ENCODE measurements at places on chromosomes 2 and 18.

- no peak for DNase-seq
Measured at GRCh38 chr2:233456111-233456510, 101.8 kb downstream of the DGKD start.

DNA sequence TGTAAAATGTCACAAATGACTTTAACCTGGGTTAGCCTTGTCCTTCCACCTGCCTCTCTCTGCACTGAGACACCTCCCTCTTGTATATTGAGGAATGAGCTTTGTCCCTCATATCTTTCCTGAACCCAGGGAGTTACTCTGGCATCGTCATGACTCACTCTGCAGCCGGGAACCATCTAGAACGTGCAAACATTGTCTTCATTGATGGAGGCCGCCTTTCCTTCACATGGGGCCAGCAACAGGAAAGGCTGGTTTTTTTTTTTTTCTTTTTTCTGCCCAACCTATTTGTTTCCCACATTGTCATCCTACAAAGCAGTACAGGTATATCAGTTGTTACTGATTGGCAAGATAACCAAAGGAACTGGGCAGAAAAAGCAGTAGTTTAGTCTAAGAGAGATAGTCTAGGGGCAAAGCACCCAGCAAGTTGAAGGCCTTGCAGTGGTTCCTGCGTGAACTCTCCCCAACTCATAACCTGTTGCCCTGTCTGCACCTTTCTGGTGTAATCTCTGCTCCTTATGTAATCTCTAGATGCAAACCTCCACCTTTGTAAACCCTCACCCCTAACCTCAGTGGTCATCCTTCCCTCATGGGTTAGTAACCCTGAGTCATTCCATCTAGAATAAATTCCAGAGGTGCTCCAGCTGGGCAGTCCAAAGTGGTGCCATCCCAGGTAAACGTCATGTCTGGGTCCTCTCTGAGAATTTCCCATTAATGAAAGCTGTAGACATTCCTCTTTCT, 38.3 kb downstream of the SLC40A1 start:
- no peak for DNase-seq

DNA sequence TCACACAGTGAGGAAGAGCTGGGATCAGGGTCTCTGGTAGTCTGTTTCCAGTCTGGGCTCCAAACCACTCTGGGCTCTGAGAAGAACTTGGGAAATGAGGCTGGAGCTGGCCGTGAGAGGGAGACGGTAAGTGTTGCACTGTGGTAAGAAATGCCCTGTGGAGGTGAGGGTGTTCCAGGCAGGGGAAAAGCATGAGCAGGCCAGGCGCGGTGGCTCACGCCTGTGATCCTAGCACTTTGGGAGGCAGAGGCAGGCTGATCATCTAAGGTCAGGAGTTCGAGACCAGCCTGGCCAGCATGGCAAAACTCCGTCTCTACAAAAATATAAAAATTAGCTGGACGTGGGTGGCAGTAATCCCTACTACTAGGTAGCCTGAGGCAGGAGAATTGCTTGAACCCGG, 14.3 kb upstream of the DES start:
- no peak for DNase-seq

- DNase-seq: peak; percentile 44
Measured at GRCh38 chr2:15730545-15731212, 139.0 kb downstream of the DDX1 start.

DNA sequence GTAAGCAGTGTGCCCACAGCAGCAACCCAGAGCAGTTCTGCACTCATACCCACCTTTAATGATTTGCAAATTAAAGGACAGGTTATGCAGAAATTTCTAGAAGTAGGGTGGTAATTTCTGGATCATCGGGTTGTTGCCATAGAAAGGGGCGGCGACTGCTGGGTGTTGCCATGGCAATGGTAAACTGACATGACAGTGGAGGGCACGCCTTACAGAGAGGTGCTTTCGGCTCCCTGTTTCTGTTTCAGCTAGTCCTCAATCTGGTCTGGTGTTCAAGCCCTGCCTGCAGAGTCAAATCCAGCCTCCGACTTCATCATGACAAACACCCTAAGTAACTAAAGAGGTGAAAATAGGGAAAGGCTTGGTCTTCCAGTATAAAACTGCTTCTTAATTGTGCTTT, 667.7 kb downstream of the SOCS6 start:
- DNase-seq: no peak

GRCh38 chr2:205025580-205026240, 480.4 kb downstream of the PARD3B start:
- DNase-seq: no peak

DNA sequence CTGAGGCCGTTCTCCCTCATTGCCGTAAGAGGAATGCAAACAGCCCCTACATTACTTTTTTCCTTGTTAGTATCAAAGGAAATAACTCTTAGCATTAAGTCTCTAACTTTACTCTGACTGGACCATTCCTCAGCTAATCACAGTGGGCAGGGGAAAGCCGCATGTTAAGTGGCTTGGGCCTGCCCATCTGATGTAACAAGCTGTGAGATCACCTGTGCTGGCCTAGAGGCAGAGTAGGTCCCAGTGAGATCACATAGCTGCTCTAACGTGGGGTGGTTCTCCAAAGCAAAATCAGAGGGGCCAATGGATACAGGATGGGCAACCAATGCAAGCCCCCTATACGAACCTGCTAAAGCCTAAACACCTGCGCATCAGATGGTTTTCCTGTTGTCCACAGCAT, 5.9 kb upstream of the MOCOS start:
- no peak for DNase-seq

DNA sequence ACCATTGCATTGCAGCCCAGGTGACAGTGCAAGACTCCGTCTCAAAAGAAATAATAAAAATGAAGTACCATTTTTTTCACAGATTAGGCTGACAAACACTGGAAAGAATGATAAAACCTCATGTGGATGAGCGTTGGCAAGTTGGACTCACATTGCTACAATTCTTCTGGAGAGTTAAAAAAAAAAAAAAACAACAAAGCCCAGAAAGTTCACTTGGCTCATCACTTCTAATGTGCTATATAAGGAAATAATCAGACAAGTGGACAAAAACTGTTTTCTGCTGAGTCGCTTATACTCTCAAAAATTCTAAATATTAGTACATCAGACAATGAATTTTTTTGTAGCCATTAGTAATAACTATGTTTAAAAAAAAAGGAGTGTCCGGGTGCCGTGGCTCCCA, 38.4 kb downstream of the PKP4 start:
- DNase-seq: no peak

DNA sequence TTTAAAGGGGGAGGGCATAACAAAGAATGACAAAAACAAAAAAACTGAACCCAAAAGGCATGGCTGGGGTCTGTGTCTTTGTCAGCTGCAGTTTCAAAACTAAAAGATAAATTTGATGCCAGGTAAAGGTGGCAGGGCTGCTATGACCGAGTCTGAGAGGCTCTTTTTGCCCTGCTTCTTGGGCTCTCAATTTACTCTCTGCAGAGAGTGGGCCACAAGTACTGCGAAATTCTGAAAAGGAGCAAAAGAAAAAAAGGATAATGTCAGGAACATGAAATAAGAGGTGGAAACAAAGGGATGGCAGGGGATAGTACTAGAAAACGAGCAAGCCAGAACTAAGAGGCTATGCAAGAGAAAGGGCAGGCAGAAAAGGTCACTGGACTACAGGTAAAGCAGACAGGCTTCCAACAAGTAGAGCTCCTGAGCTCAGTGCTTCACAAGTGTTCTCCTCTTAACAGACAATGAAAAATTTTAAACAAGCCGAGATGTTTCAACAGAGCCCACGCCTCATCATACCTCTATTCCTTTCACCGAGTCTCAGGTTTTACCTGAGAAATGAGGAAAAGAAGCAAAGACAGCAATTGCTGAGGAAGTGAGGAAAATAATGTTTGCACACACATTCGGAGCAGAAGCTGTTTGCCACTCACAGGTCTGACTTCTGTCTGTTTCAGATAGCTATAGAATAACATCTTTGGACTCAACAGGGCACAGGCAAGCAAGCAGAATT, 7.3 kb downstream of the IRS1 start:
- no peak for DNase-seq

DNA sequence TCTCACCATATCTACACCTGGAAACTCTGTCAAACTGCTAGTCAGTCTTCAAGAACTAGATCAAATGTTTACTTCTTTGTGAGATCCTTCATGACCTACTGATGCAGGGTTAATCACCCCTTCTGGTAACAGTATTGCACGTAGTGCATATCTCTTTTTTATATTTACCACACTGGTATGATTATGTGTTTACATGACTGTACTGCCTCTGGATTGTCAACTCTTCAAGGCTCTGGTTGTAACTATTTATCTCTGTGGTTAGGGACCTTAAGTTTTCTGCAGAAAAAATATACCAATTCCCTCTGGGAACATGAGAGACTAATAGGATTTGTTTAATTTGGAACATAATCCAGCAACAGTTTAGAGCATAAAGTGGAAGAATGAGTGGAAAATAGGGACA, 135.5 kb downstream of the PDE1A start:
- no peak for DNase-seq

- no peak for DNase-seq
Measured at GRCh38 chr2:178221556-178221955, 27.2 kb downstream of the OSBPL6 start.

Data from HEK293T (cell line).